ENCODE measurements at places on chromosomes 5 and 9.

DNA sequence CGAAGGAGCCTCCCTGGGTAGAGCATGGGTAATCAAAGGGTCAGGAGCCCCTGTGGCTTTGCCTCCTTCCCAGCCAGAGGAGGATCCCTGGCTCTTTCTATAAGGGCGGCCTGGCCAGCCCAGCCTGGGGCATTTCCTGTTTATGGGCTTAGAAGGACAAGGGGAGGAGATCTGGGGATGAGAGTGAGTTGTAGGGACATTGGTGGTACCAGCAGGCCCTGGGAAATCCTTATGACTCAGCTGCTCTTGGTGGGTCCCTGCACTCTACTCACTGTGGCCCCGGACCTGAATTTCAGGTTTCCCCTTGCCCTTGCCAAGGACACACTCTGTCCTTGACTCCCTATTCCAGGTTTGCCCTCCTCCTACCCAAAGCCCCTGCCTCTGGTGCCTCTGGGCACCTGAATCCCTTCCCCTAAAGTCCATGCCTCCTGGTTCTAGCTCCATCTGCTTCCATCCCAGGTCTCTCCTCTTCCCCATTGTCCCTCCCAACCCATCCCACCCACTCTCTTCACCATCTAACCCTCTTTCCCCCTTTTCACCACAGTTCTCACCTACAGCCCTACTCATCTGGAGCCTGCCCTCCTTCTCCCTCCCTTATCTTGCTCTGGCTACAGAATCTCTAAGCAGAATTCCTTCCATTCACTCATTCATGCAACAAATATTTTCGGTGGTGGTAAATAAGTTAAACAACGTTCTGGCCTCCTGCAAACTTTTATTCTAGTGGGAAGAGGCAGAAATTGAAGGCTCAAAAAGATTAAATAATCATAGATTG is 34.9 kb downstream of the PCDH1 start:
- no peak for DNase-seq

DNA sequence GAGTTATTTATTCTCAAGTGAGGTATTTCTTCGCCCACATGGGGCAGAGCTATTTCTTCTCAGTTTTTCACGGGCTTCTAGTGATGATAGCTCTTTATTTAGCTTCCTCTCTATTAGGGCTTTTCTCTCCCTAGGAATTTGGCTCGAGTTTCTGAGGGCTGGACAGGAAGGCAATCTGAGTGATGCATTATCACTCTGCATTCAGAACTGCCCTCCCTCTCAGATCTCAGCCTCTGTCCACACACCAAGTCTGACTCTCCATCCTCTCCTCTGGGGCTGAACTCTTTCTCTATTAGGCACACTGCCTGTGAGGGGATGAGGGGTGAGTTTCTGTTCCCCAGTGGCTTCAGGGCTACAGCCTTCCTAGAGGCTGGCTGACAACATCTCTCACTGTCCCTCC is 14.9 kb upstream of the SCAMP1 start:
- DNase-seq, result no peak

DNA sequence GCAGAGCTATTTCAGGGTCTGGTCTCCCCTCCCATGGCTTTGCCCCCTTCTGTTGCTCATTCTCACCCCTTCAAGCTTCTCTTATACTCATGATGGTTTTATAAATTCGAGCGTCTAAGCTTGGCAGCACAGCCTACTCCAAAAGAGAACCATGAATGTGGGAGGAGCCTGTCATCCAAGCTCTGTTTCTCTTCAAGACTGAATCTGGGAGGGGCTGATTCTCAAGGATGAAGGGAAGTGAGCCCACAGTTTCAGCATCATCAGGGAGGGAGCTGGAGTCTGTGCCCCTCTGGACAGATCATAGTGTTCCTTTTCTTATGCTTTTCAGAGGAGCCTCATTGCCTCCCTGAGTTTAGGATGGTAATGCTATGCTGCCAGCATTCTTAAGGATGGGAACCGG is 168.6 kb downstream of the CFAP90 start:
- no peak for DNase-seq

GRCh38 chr5:59038798-59039295 is 456.0 kb downstream of the RAB3C start:
- no peak for DNase-seq

DNA sequence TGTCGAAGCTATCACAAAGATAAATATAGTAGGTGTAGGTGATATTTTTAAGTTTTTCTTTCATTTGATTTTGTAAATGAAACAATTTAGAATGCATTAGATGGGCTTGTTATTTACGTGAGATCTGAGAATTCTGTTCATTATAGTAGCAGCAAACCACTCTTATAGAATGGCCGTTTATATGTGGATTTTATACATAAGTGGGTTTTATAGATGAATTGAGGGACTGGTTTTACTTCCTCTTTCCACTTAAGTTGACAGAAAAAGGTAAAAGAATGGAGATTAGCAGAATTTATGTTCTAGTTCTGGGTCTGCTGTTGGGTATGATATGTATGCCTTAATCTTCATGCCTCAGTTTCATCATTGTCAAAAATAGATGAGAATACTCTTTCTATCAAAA is 5.6 kb downstream of the RMI1 start:
- no peak for DNase-seq

DNA sequence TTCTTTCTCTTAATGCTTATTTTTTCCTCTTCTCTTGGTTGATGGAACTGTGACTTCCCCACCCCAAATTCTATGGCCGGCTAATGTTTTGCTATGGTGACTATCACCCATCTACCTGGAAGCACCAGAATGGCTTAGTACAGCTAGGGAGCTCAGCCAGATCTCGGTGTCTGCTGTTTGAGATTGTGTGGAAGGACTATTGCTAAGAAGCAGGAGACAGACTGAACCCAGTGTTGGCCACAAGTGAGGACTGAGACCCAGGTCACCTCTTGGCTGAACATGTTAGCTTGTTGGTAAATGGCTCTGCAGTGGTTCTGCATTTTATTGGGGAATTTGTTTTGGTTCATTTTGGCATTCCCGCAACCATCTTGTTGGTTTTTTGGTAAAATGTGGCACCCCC is 2.7 kb downstream of the PRRC2B start:
- no peak for DNase-seq

GRCh38 chr9:70125621-70126263 is 82.1 kb downstream of the MAMDC2 start:
- no peak for DNase-seq

DNA sequence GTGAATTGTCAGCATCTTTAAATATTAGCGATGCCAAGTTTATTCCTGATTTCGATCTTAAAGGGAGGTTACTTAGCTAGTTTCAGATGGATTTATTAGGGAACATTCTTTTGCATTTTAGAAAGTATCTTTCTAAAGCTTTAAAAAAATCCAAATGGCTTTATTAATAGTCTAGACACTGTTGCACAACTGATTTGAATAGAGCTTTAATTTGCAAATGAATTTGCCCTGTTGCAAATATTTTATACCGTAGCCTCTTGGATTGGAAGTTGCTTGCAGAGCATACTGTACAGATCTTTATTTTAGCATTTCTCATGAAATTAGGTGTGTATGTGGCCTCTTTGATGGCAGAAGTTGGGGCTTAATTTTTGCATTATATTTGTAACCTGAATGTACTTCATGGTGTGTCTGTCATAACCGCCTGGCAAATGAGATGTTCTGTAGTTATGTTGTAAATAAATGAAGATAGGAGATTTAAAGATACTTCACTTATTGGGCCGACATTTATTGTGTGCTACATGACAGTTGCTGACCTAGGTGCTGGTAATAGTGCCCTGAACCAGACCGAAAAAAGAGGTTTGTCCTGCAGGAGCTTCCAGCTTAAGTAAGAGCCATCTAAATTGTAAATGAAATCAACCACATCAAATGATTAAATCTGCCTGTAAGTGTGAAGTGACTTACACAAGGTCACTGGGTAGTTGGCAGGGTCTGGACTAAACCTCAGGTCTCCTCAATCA is 1.8 kb downstream of the TCERG1 start:
- no peak for DNase-seq

DNA sequence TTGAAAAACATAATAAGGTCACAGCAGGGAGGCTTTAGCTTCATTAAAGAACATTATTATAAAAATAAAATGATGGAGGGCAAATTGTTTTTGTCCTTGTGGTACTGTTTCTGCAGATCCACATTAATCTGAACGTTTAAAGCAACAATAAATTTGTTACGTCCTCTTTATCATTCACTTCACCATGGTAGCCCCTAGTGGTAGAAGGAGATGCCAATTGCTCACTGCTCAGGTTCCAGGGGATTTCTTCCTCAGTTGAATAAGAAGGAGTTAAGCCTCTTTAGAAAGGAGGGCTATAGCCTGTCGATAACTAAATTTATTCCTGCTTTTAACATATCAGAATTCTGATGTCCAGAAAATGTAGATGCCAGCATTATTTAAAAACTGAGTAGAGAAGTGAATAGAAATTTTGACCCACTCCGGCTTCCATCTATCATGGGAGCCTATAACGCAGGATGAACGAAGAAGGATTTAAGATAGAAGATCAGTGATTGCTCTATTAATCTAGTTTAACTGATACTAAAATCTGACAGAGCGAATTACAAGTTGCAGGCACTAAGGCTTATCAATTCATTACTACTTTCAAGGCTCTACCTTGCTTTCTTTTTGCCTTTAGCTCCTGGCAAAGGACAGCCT is 692.3 kb downstream of the PTPRD start:
- DNase-seq, result no peak

GRCh38 chr5:79269733-79270166 is 33.8 kb downstream of the JMY start:
- DNase-seq, result no peak

- no peak for DNase-seq
Measured at GRCh38 chr5:139186752-139187326, 11.3 kb downstream of the SIL1 start.

- no peak for DNase-seq
Measured at GRCh38 chr9:31745886-31746285, 638.6 kb upstream of the ACO1 start.

DNA sequence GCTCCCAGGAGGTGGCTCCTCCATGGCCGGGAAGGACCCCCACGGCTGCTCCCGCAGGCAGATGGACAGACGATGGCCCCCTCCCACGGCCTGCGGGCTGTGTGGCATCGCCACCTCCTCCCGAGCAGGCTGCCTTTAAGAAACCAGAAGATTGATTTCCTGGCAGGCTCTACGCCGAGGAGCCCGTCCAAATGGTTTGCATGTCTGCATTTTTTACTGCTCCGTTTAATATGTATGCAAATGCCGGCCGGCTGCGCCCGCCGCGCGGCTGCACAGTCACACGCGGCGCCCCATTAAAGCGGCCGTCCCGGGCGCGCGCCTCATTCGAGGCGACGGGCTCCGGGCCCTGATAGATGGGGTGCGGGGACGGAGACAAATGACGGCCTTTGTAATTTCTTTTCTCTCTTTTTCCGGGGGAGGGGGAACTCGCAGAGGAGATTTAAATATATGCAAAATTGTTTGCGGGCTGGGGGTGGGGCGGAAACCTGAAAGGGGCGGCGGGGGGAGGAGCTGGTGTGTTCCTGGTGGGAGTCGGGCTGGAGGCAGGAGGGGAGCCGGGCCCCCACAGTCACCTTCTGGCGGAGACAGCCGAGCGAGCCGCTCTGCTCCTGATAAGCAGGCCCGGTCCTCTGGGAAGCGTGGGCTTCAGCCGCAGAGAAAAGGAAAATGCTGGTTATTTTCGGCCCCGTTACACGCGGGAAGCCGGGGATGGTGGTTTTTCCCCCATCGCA is 158.7 kb upstream of the IER5L start:
- no peak for DNase-seq

GRCh38 chr9:129999141-129999510 is 43.9 kb downstream of the FNBP1 start:
- DNase-seq, result no peak

DNA sequence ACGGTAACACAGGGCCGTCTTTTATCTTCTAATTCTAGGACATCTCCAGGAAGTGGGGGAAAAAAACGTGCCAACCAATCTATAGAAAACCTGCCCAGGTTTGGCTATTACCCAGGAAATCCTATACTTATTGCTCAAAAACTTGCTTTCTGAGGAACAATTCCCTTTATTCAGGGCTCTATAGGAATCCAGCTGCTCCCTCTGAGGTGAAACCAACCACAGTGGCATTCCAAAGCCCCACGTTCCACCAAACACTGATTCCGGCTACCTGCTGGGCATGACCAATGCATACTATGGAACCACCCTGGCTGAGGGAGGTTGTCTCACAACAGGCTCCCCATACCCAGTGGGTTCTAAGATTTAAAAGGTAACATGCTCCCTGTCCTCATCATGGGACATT is 57.6 kb downstream of the GLIS3 start:
- DNase-seq, result no peak

- no peak for DNase-seq
Measured at GRCh38 chr5:30385754-30386153, 807.7 kb upstream of the CDH6 start.

Measured in stimulated activated effector memory CD8-positive, alpha-beta T cell treated with anti-CD3 and anti-CD28 coated beads, Interleukin-12 subunit alpha, Interleukin-12 subunit beta, amount 100 ng/mL, for 72 hours (primary cell).